ENCODE measurements at places on chromosomes 2 and 18.
A peak's percentile ranks its signal among the peaks of the same experiment; 100 is the strongest.

DNA sequence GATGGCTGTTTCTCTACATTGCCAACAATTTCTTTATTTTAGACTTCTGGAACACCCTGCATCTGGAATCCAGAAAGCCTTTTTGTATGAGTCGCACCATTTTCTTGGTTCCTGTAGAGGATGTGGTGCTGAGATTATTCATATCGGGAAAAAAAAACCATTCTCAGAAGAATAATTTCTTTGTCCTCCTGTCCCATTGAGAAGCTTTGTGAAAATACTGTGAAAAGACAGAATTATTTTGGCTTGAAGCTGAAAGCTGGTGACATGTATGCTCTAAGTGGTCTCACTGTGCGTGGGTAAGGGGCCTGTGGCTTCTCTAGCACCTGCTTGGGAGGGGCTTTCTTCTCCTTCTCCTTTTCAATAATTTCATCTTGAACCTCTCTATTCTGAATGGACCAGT, 138.4 kb downstream of the FAM210A start:
- DNase-seq: no peak

DNA sequence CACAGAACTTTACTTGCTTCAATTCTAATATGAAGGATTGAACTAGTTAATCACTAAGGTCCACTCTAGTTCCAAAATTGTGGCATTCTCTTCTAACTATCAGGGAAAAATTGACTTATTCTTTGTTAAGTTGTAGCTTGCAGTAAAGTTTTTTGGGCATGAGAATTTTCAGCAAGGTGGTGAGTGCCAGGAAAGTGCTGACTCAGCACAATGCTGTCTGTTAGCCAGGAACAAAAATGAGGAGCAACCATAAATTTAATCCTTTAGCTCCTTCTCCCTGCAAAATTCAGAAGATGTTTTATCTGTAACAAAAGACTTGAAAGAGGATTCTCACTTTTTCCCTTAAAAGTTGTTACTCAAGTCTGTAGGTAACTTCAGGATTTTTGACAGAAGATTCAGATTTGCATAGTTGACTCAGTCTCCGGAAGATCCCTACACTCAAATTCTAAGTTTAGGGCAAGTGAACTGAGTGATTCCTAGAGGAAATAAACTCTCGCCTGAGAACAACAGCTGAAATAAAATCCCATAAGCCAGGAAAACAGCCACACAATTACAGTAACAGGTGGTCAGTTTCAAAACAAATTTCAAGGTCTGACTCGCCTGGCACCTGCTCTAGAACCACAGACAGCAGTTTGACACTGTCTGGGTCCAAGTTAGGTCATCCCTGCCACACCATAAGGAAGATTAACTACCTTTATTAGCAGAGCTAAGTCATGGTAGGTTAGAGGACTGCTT, 20.2 kb upstream of the DARS1 start:
- no peak for DNase-seq

DNA sequence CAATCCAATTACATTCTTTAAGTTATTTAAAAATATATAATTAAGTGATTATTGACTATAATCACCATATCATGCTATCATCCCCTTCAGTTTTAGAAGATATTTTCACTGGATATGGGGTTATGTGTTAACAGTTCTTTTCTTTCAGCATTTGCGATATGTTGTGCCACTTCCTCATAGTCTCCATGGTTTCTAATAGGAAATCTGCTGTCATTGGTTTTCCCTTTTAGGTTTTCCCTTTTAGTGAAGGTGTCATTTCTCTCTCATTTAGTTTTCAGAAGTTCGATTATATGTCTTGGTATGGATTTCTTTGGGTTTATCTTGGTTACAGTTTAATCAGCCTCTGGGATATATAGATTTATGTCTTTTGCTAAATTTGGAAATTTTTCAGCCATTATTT, 34.8 kb upstream of the EPG5 start:
- no peak for DNase-seq

- DNase-seq: no peak
These were observed at the start of gene GALNT1 for GRCh38 chr18:35581546-35581897. Gene GALNT1 (plus strand): TSS chr18:35581740. CDS start chr18:35654663, 72,923 bp downstream.

DNA sequence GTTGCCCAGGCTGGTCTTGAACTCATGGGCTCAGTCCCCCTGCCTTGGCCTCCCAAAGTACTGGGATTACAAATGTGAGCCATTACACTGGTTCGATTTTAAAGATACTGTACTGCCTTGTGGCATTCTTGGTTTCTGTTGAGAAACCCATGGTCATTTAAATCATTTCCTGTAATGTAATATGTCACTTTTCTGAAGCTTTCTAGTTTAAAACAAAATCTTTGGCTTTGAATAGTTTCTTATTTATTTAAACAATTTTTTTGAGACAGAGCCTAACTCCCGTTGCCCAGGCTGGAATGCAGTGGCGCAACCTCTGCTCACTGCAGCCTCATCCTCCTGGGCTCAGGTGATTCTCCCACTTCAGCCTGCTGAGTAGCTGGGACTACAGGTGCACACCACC, 8.9 kb downstream of the ZNF512 start:
- no peak for DNase-seq

DNA sequence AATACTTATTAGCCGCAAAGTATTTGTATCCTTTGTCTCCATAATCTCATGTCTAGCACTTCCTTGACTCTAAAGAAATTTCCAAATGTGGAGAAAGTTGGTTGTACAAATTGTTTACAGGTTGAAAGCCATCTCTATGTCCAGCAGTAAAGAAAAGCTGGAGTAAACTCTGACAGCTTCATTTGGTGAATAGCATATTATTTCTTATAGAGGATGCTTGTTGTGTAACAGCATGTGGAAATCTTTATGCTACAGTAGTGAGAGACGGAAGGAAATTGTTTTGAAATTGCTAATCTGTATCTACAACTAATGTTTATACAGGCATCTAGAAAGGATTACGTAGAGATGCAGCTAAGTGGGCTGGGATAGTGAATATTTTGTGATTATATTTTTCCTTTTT, 78.5 kb downstream of the UGGT1 start:
- no peak for DNase-seq

DNA sequence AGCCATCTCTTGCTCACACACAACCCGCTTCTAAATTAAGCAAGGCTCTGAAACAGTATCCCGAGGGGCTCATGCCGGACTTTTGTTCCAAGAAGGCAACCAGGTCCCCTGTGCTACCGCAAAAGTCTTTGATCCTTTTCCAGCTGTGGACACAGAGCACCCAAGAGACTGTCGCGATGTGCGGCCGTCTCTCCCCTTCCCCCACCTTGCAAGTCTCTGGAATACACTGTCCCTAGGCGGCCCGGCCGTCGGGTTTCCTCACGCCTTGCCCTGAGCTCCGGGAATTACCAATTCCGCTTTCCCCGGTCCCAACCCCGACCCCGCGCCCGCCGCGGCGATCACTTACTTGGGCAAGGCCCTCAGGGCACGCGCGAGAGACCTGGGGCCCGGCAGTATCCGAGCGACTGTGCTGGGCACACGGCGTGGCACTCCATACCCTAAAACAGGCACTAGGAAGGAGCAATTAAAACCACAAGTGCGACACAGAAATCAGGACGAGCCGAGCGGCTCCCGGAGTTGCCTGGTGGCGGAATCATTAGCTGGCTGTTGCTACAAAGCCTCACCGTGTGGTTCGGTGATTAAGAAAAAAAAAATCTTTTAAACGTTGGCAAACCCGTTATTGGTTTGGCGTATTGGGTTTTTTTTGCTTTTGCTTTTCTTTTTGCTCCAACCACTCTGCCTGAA, 2.2 kb upstream of the DLX1 start:
- DNase-seq: no peak

DNA sequence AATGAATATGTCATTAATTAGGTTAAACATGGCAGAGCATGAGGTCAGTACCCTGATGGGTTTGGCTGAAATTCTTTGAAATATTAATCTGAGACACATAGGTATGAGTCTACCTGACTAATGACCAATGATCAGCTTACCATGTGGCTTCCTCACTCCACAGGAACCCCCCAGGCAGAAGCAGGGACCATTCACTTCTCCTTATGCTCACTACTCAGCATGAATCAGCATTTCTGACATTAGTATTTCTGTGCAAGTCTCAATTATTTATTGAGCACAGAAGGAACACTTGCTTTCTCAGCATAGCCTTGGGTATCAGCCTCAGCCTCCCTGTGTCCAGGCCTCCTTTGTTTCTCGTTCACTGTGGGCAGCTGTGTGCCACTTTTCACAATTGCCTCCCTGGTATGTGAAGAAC, 9.3 kb upstream of the KCNE4 start:
- no peak for DNase-seq

GRCh38 chr18:44838971-44839666, 158.4 kb downstream of the SETBP1 start:
- peak; percentile 20 for DNase-seq

DNA sequence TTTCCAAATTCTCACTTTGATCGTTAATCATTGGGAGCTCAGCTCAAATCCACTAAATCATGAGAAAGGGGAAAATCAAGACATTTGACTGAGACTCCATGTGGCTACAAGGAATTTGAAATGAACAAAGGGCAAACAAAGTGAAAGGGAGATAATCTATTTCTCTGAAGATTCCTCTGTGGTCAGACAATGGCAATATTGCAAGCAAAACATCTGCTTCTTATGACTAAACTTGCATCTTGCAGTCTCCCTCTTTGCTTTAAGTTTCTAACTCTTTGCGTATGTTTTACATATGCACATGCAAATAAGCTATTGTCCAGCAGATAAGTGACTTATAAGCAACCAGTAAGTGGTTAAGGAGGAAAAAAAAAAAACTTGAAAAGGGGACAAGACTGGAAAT, 299.1 kb upstream of the NXPH2 start:
- DNase-seq: no peak

GRCh38 chr2:63589148-63589958, 590 bp downstream of the MDH1 start:
- no peak for DNase-seq

DNA sequence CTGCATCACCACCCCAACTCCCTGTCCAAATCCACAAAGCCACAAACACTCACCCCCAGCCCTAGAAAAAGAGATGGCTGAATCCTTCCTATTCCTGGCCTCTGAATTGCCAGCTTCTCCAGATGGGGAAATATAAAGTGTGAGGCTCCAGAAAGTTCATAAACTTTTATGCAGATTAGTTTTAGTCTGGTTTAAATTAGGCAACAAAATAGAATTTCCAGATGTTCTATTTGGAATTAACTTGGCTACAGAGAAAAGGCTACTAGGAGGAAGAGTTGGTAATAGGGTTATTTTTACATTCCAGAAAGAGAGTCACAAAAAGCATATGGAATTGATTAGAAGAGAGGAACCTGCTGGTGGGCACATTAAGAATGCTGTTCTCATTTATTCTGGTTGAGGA, 56.0 kb downstream of the EN1 start:
- no peak for DNase-seq

GRCh38 chr2:36963106-36963505, 3.2 kb downstream of the STRN start:
- no peak for DNase-seq

DNA sequence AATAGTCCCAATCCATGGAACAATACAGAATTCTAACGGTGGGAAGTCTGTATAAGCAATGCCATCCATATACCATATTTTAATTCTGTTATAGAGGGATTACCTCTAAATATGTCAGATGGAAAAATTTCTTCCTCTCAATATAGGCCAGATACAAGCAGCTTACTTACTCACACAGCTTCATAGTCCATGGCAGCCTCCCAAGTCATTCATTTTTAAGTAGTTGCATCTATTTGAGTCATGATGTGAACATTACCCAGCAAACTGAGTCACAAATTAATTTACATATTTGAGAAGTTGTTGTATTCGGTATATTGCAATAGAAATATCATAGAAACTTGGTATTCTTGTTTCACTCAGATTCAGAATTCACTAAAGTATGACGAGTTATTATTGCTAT, 20.3 kb downstream of the TBR1 start:
- no peak for DNase-seq

- no peak for DNase-seq
These were observed 80.9 kb downstream of the CDH20 start for GRCh38 chr18:61414086-61414485.

DNA sequence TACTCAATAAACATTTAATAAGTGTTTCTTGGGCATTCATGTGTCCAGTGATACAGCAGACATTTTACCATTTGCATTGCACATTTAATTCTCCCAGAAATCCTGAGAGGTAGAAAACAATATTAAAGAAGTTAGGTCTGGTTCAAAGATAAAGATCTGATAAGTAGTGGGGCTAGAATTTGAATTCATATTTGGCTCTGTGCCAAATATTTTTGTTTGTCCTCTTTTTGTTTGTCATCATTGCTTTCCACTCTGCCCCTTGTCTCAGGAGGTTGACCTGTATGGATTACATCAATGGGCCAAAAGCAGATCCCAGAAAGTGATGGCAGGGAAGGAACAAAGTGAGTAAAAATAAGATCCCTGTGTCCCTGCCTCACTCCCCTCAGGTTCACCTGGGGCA, 441.9 kb upstream of the PKDCC start:
- no peak for DNase-seq

GRCh38 chr18:10274301-10274700, 180.1 kb upstream of the APCDD1 start:
- DNase-seq: no peak

GRCh38 chr2:27807476-27807875, 36.0 kb downstream of the MRPL33 start:
- DNase-seq: no peak

DNA sequence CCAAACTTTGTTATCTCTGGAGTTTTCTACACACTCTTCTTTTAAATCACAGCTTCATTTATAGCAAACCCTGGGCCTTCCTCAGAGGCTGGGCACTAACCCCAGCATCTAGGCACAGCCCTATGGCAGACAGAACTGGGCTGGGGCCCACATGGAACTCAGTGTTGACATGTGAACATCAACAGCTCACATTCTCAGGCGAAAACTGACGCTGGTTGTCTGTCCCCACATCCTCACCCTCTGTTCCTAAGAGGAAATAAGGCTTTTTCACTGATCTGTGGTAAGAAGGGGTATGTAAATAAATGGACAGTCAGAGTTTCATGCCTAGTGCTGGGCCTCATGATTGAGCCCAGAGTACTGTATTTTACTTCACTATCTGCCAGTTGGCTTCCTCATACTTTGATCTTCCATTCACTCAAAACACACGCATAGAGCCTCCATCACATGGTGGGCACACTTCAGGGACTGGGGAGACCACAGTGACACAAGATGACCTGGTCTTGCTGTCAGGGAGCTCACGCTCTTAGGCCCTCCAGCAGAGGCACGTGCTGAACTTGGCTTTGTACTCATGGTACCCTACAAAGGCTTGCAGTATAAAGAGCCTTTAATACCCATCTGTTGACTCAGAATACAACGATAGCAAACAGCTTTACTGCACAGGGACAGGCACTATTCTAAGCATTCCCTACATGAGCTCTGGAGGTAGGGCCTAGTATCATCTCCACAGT, 43.0 kb downstream of the EFEMP1 start:
- DNase-seq: no peak

- no peak for DNase-seq
These were observed 25.3 kb downstream of the SCG2 start for GRCh38 chr2:223576873-223577272.

DNA sequence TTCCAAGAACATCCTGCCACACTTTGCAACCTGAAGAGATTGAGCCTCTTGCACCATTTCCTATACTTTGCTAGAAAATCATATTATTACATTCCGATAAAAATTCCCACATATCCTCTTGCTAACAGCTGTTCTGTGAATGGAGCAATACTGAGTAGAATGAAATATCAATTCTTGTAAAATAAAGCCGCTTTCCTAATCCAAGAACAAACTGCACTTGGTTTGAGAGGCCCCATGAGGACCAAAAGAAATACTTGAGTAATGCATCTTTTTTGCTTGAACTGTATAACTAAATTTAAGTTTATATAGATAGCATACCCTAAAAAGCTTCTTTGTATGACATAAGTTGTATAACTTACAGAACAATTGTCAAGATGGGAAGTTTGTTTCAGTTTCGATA, 632.4 kb upstream of the SLC8A1 start:
- DNase-seq: no peak
